Esophagus mucosa (tissue), 1 donor: ENCODE measurements at places on chromosomes 6 and 20.

- ATAC-seq: no peak
These were observed 194.8 kb upstream of the ZNF217 start for GRCh38 chr20:53788253-53789022.

DNA sequence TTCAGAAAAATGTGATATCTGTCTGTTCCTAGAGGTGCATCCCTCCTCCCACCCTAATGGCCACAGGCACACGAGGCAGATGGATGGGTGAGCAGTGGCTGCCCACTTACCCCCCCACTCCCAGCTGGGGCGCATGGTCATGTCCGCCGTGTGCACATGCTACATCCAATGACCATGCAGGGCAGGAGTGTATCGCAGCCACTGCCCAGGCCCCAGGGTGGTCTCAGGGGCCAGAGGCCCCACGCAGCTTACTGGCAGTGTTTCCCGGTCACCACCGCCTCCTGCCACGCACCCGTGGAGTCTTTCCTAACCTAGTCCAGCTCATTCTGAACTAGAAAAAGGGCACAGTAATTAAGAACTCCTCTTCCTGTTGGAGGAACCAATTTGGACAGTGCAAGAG lies 11.7 kb upstream of the HTR1B start:
- no peak for ATAC-seq

DNA sequence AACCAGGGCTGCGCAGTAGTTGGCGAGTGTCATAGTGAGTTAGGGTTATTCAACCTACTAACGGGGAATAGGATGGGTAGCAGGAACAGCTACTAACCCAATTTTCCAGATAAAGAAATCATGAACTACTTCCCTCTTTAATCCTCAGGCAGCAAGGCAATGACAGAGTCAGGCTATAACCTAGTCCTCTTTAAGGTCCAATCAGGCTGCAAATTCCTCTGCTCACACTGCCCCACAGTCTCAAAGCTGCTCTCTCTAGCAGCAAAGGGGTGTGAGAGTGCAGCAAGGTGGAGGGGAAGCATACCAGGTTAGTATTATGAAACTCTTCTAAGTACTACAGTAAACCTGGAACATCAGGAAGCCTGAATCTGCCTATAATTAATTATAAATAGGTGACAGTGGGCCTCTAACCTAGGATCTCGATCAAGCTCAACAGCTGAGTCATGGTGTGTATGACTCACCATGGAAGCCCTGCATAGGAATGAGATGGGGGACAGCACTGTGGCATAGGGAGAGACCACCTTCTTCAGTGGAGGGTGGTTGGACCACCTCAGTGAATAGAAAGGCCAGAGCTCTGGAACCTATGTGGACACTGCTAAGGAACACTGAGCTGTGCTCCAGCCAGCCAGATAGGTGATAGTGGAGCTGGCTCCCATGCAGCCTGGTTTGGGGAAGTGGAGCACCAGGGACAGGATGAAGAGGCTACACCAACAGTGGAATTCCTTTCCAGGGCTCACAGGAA lies 7.9 kb downstream of the PEX6 start:
- peak; percentile 34 for ATAC-seq

GRCh38 chr20:58583176-58583575 lies 67.9 kb upstream of the STX16 start:
- ATAC-seq: no peak

DNA sequence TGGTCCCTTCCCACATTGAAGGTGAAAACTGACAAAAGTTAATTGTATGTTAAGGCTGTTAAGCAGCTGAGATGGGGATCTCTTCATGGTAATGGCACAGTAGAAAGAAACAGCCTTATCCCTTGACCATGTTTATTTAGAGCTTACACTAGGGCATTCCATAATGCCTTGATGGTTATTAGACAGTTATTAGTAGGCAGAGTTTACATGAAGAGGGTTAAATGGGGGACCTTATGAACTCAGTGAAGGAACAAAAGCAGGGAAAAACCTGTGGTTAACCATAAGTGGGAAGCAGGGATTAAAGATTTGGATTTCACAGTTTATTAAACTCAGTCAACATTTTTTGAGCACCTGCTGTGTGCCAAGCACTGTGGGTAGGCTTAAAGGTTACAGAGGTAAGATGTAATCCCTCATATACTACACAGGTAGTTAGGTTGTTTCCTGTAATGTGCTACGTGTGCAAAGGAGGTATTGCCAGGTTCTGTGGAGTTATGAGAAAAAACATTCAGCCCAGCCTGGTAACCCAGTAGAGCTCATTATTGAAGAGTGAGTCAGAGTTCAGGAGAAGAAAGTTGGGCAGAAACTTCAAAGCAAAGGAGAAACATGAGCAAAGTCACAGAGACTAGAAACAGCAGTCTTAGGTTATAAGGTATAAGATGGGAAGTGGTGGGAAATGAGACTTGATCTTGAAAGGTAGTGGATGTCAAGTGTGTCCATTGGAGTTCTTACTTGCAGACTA lies 32.3 kb upstream of the GNRH2 start:
- ATAC-seq: no peak
